Fibroblast of lung (primary cell): ENCODE measurements at places on chromosomes 3 and 15. TPM values are rescaled to one million over a fixed set of nuclear protein-coding genes. Genes with fewer than 3 reads are reported as not detected.

DNA sequence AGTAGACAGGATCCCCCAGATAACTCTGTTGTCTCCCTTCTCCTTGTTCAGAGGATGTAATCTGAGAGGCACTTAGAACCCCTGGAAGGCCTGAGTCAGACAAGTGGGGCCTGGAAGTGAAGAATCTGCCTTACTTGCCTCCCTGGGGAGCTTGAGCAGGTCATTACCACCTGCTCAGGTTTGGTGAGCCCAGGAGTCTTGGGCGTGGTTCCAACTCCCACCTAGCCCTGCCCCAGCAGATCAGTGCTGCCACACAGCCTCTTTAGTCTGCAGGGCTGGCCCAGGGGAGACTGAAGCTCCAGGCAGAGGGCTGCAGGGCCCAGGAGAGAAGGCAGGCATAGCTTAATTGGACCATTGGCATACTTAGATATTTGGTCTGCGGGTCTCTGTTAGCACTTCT, 230.0 kb downstream of the ERC2 start:
- DNase-seq = no peak

DNA sequence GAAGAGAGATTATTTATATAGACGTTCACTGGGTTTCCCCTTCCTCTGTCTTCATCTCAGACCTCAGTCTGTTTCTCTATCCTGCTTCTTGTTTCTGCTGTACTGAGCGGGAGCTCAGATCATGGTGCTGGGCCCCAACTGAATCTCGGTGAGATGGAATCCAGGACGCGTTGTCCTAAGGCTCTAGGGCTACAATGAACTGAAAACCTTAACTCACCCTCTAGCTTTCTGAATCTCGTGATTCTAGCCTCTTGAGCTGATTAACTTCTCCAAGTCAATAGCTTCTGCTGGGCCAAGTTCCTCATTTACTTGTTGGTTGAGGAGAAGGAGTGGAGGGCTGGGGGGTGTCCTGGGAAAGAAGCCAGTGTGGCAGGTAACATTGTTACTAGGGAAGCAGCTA, 32.7 kb upstream of the MAP3K13 start:
- no peak for DNase-seq

DNA sequence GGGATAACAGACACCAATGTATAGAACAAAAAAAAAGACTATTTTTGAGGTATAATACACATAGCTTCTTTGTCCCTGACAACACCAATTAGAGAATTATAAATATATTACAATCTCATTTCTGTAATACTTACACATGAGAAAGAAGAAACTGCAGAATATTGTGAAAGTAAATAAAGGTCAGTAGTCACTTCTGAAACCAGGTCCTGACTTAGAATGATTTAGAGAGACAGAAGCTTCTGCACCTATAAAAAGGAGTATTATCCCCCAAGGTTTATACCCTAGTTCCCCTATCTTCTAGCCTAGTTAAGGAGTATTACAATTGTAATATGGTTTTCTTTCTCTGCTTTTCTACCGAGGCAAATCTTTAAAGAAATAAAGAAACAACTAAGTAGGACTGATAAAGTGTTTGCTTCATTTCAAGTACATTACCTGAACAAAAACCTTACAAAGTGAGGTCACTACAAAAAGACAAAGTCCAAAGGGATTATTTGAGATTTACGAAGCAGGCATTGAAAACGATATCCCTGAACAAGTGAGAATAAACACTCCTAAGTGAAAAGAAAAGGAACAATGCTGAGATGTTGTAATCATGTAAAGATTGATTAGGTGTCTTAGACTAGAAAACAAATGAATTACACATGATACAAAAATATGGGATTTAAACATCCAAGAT, 103.0 kb downstream of the GBE1 start:
- peak; percentile 3 for DNase-seq

- peak; percentile 29 for DNase-seq
Measured at GRCh38 chr15:56732135-56732885, 999 bp downstream of the ZNF280D start.

GRCh38 chr3:143770391-143770790, 77.9 kb downstream of the SLC9A9 start:
- no peak for DNase-seq

- peak; percentile 42 for DNase-seq
Measured at GRCh38 chr3:20141851-20142250, 44.2 kb downstream of the SGO1 start.

- DNase-seq = no peak
Measured at GRCh38 chr3:142029791-142030190, 119.6 kb downstream of the TFDP2 start.

- DNase-seq = no peak
Measured at GRCh38 chr3:117754841-117755240, 1045.3 kb downstream of the TUSC7 start.

- no peak for DNase-seq
Measured at GRCh38 chr15:43255376-43255775, 11.4 kb downstream of the TGM5 start.

DNA sequence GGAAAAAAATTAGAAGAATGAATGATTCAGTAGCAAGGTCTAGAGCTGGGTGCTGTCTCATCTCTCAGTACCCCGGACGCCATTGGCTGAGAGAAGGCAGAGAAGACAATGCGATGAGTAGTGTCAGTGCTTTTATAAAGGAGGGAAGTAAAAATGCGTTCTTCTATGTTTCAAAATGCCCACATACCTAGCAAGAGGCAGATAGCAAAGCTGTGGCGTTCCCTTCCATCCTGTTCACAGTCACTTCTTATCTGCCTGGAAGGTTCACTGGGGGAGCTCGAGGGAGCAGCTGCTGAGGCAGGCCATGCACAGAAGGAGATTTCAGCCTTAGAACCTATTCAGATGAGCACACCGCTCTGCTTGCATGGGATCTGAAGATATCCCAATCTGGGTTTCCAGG, 234.0 kb downstream of the RPLP1 start:
- no peak for DNase-seq

GRCh38 chr3:105661461-105661860, 207.4 kb downstream of the CBLB start:
- DNase-seq = no peak

GRCh38 chr3:107938143-107938542, 152.7 kb downstream of the CD47 start:
- peak; percentile 58 for DNase-seq

DNA sequence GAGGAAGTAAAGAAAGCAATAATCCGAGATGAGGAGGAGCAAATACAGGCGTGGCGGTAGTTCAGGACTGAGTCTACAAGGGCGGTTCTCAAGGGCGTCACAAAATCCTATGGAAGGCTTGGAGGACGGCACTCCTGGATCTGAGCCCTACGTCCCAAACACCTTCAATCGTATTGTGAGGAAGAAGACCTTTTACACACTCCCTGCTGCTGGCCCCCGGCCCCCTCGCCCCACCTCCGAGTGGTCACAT, 747 bp downstream of the PLD1 start:
- DNase-seq = no peak

- no peak for DNase-seq
Measured at GRCh38 chr15:47258521-47258920, 458.8 kb upstream of the SEMA6D start.

DNA sequence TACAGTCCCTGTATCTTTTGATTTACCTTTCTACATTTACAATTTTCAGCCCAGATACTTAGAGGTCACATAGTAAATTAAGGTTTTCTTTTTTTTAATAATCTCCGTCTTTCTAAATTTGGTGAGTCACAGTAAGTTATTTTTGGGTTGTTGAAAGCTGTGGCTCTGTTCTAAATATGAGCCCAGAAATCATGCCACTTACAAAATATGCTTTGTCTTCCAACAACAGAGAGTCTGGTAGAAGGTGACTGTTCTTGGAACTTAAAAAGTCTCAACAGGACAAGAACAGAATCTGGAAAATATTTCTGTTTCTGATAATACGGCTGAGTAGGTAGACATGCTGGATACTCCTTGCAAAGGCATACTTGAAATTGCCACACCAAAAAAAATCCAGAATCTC, 16.0 kb downstream of the GOLGA8S start:
- DNase-seq = no peak

GRCh38 chr15:85112997-85113396, 131.3 kb downstream of the PDE8A start:
- no peak for DNase-seq

EIF4G1 gene
- 187 and 263 TPM in 2 replicates for total RNA-seq

RAP2B gene
- total RNA-seq = 24.4 and 27.1 TPM in 2 replicates

GOLGA8S gene
- total RNA-seq = under 0.01 TPM in 1 of 2 replicates, not detected in the other

MEGF11 gene
- total RNA-seq = under 0.01 TPM in 1 of 2 replicates, not detected in the other

SAXO2 gene
- total RNA-seq = 0.66 and 1.8 TPM in 2 replicates

SEMA6D gene
- 9.5 and 13.4 TPM in 2 replicates for total RNA-seq

AAGAB gene
- 41.6 and 55.8 TPM in 2 replicates for total RNA-seq

CYP11A1 gene
- total RNA-seq = 0.33 and 0.51 TPM in 2 replicates

THSD4 gene
- 58.0 and 95.5 TPM in 2 replicates for total RNA-seq

EXD1 gene
- total RNA-seq = 0.17 TPM in 1 of 2 replicates, not detected in the other

NEK11 gene
- total RNA-seq = 13.0 and 14.4 TPM in 2 replicates

HHLA2 gene
- total RNA-seq = not detected in 2 replicates
